Glutamatergic neuron (in vitro differentiated cells): ENCODE measurements at places on chromosomes 13 and 19.

DNA sequence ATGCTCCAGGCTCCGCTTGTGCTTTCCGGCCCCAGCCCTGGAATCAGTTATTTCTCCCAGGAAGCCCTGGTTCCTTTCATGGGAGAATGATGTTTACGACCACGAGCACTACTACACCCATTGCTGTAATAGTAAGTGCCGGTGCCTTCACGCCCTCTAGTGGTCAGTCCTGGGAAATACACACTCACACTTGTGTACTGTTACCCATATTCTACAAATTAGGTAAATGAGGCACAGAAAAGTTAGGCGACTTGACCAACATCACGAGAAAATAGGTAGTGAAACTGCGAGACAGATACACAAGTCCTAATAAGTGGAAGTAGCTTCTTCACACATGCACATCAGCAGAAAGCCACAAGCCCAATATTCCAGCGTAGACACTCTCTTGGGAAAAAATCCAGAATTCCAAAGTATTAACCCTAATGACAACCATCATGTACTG, 21.7 kb downstream of the CEACAM21 start:
- peak; percentile 75 for DNase-seq

GRCh38 chr19:33241530-33242101, 16.0 kb upstream of the SLC7A10 start:
- DNase-seq, result no peak

DNA sequence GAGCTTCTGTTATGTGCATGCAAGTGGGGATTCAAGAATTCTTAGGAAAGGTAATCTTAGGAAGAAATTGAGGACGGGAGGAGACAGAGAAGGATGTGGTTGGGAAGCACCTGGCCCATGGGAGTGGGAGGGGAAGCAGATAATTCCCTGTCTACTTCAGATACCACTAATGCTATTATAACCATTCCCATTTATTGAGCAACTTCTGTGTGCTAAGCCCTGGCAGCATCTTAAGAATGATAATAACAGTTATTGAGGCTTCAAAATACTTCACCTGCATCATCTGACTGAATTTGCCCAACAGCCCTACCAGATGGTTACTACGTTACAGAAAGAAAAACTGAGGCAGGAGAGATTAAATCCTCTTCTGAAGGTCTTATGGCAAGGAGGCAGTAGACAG, 1.4 kb downstream of the EPS8L1 start:
- DNase-seq, result no peak

GRCh38 chr19:10270180-10270615, 722 bp upstream of the ICAM1 start:
- DNase-seq, result no peak

DNA sequence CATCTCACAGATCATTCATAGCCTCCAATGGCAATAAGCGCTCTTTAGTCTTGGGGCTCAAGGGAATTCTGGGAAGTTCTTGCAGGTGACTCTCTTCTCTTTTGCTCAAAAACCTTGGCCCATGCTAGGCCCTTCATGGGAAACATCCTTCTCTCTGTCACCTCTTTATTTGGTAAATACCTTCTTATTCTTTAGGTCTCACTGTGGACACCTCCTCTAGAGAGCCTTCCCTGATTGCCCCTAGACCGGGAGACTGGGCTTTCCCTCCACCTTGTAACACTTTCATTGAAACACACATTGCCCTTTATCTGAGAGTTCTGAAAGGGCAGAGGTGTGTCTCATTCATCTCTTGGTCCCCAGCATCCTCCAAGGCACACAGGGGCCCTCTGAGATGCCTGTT, 1.9 kb downstream of the C19orf81 start:
- no peak for DNase-seq

DNA sequence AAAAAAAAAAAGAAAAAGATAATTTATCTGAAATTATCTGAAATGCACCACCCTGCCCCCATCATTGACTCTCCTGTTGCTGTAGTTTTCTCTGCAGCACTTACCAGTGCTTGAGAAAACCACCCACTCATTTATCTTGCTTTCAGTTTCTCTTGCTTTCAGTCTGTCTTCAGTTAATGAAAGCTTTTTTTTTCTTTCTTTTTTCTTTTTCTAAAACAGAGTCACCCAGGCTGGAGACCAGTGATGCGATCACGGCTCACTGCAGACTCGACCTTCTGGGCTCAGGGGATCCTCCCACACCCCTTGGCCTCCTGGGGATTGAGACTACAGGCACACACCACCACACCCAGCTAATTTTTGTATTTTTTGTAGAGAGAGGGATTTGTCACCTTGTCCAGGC, 4.3 kb upstream of the ACP5 start:
- DNase-seq, result no peak

GRCh38 chr13:38883783-38884182, 106.8 kb downstream of the STOML3 start:
- no peak for DNase-seq

DNA sequence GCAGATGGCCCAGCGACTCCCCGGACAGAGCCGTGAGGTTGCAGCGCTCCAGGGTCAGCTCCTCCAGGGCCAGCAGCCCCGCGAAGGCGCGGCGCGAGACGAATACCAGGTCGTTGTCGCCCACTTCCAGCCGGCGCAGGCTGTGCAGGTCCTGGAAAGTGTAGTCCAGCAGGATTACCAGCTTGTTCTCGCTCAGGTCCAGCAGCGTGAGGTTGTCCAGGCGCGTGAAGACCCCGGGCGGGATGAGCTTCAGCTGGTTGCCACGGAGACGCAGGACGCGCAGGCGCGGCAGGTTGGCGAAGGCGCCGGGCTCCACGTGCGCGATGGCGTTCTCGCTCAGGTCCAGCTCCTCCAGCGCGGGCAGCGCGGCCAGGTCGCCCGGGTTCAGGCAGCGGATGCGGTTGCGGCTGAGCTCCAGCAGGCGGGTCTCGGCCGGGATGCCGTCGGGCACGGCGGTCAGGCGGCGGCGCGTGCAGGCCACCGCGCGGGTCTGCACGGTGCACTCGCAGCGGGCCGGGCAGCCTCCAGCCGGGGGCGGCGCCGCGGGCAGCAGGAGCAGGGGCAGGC, 9.3 kb upstream of the PEAK3 start:
- peak; percentile 84 for DNase-seq

DNA sequence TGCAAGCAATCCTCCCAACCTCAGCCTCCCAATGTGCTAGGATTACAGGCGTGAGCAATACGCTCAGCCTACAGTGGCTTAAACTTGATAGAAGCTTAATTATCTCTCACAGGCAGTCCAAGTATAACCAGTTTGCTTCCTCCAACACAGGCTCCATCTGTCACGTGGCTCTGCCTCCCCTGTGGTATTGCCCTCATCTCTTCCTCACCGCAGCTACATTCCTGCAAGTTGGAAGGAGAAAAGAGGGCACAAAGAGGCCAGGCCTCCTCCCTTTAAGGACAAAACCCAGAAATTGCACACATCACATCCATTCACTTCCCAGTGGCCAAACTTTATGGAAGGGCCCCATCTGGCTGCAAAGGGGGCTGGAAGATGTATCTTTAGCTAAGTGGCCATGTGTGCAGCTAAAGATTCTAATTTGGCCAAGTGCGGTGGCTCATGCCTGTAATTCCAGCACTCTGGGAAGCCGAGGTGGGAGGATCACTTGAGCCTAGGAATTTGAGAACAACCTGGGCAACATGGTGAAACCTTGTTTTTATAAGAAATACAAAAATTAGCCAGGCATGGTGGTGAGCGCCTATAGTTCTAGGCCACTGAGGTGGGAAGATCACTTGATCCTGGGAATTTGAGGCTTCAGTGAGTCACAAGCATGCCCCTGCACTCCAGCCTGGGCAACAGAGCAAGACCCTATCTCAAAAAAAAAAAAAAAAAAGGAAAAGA, 3.1 kb upstream of the SDHAF1 start:
- DNase-seq, result no peak
